ENCODE measurements at places on chromosomes 3 and 15.

GRCh38 chr3:13199006-13199776 lies 126.0 kb upstream of the IQSEC1 start:
- DNase-seq: no peak
- no peaks in the 10 kb centered on the region for H3K36me3 ChIP-seq
- no peak overlapping the region for H3K4me3 ChIP-seq
- H3K27me3 ChIP-seq: peaks cover under 1% of the 10 kb centered on the region
- H3K27ac ChIP-seq: no peak overlapping the region

DNA sequence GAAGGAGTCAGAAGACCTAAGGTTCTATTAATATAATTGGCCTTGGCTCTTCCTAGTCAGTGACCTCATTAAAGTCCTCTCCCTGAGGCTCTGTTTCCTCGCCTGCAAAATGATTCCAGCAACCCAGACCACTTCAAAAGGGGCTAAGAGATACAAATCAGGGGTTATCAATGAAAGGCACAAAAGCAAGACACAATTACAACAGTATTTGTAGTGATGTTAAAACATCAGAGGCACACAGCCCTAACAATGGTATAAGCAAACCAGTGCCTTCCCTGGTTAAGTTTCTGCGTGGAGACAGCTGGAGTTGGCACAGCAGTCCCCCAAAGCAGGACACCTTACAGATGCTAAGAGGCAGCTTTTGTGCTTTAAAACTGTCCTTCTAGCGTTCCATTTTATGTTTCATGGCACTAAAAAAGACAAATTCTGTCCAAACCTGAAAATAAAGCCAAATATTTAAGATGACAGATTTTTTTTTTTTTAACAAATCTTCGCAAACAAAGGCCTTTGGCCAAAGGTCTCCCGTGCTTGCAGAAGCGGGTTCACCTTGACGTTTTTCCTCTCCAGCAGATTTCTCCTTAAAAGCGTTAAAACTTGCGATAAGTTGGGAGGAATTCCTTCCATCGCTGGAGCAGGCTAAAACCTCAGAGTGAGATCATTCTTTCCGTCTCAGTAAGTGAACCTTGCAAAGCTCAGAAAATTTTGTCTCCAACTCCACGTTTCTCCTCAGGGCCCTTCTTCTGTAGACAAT lies 999 bp downstream of the ZNF280D start:
- H3K27ac ChIP-seq: peak overlapping the region; percentile 93
- H3K27me3 ChIP-seq: peaks cover 3% of the 10 kb centered on the region
- H3K4me3 ChIP-seq: peak overlapping the region; percentile 82
- no peaks in the 10 kb centered on the region for H3K36me3 ChIP-seq

DNA sequence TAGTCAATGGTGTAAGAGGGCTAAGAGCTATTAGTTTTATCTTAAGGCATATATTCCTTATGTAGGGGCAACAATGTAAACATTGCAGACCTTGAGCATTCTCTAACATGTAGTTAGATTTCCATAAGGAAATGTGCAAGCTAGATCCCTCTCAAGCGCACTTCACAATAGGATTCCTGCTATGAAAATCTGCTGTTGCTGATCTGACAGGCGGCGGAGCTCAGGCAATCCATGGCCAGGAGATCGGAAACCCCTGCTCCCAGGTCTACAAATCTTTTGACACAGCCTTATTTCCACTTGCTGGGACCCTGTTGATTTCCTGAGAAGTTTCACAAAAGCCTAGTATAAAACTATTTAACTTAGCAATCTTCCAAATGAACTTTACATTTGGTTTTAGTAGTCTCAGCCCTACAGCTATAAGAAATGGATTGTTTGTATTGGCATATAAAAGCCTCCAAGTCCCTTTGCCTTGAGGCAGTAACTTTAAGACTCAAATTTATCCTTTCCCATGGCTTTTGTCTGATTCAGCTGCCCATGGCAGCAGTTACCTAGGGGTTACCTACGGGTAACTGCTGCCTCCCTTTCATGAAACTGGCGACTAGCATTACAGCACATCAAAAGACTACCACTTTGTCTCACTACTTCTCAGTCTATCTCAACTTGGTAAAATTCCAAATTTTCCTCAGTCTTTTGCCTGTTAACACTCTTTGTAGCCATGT lies 22.7 kb downstream of the TRA2B start:
- no peak for DNase-seq
- peaks cover 34% of the 10 kb centered on the region for H3K36me3 ChIP-seq
- no peak overlapping the region for H3K4me3 ChIP-seq
- no peaks in the 10 kb centered on the region for H3K4me1 ChIP-seq
- no peaks in the 10 kb centered on the region for H3K27me3 ChIP-seq

DNA sequence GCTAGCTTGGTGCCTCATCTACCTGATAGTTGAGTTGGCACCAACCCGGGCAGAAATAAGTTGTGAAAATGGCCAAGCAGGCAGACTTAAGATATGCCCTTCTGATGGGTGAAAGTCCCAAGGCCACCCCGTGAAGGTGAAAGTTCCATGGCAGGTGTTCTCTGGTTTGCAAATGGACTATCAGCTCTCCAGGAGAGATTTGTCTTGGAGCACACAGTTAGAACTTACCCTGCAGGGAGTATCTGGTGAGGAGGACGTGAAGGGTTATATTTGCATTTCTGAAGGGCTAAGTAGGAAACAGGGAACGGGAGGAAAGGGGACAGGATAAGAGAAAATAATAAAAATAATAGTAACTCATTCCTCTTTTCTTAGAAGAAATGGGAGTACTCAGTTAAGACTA lies 220.5 kb downstream of the TP63 start:
- DNase-seq: no peak
- H3K27ac ChIP-seq: no peak overlapping the region
- no peaks in the 10 kb centered on the region for H3K4me1 ChIP-seq
- no peak overlapping the region for H3K4me3 ChIP-seq
- H3K27me3 ChIP-seq: no peaks in the 10 kb centered on the region
- no peaks in the 10 kb centered on the region for H3K36me3 ChIP-seq

DNA sequence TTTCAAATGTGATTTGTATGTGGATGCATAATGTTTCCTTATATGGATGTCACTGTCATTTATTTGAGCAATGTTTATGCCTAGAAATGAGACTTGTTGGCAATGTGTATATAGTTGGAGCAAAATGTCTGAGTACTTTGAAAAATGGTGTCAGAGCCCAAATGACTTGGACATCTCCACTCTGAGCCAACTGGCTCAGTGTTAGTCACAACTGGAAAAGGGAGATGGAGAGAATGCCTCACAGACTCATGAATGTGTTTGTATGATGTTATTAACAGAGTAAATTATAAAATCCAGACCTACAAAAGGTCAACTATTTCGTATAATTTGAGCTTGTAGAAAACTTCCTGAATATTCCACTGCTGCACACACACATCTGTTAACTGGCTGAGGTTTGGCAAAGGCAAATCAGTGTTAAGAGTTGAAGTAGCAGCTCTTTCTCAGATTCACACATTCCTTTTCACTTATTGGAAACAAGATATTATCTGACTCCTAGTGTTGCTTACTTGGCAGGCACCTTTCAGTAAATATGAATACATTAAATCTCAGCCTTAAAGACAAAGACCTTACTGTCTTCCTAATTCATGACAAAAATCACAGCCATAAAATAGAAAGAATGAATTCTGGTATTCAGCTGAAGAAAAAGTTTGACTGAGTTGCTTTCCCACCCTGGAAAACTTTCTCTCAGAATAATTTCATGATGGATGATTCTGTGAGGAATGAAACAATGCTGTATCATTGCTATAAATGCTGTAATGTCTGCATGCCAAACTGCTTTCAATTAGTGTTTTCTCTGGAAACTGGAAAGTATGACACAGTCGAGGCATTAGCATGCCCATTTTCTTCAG lies 27.0 kb downstream of the ADIPOQ start:
- H3K36me3 ChIP-seq: no peaks in the 10 kb centered on the region
- H3K4me1 ChIP-seq: no peaks in the 10 kb centered on the region
- H3K27ac ChIP-seq: no peak overlapping the region
- peaks cover 1% of the 10 kb centered on the region for H3K27me3 ChIP-seq
- no peak for DNase-seq

- no peak overlapping the region for H3K4me3 ChIP-seq
- H3K36me3 ChIP-seq: no peaks in the 10 kb centered on the region
- no peak for DNase-seq
- H3K4me1 ChIP-seq: peaks cover 4% of the 10 kb centered on the region
- H3K27ac ChIP-seq: no peak overlapping the region
Observed at GRCh38 chr3:58628823-58629562, 37.6 kb downstream of the FAM3D start.

DNA sequence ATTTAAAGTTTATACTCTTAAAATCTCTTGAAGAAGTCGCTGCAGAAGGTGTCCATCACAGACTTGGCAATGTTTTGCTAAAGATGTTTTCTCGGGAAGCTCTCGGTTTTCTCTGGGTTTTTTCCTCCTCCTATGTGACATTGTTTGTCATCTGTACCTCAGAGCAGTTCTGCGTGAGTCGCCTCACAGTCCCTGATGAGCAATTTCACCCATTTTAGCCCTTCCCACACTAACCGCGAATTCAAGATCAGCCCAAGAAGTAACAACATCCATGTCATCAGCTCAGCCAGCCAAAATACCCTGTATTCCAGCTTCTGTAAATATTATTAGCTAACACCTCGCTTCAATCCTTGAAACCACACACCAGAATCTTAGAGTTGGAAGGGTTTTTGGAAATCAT lies 224.3 kb upstream of the SETMAR start:
- H3K27me3 ChIP-seq: no peaks in the 10 kb centered on the region
- no peak overlapping the region for H3K4me3 ChIP-seq
- no peak overlapping the region for H3K27ac ChIP-seq

GRCh38 chr3:189508784-189509501 lies 122.2 kb upstream of the TP63 start:
- DNase-seq: no peak
- H3K27ac ChIP-seq: no peak overlapping the region
- H3K36me3 ChIP-seq: no peaks in the 10 kb centered on the region
- no peaks in the 10 kb centered on the region for H3K27me3 ChIP-seq
- H3K4me3 ChIP-seq: no peak overlapping the region

- no peak overlapping the region for H3K27ac ChIP-seq
- no peak overlapping the region for H3K4me3 ChIP-seq
- no peaks in the 10 kb centered on the region for H3K4me1 ChIP-seq
- DNase-seq: no peak
Observed at GRCh38 chr3:21185816-21186314, 565.1 kb downstream of the ZNF385D start.

GRCh38 chr3:49158792-49159191 lies 7.3 kb downstream of the CCDC71 start:
- H3K4me1 ChIP-seq: no peaks in the 10 kb centered on the region
- no peaks in the 10 kb centered on the region for H3K27me3 ChIP-seq
- H3K4me3 ChIP-seq: no peak overlapping the region
- no peak for DNase-seq
- H3K27ac ChIP-seq: no peak overlapping the region
- H3K36me3 ChIP-seq: peaks cover 7% of the 10 kb centered on the region

DNA sequence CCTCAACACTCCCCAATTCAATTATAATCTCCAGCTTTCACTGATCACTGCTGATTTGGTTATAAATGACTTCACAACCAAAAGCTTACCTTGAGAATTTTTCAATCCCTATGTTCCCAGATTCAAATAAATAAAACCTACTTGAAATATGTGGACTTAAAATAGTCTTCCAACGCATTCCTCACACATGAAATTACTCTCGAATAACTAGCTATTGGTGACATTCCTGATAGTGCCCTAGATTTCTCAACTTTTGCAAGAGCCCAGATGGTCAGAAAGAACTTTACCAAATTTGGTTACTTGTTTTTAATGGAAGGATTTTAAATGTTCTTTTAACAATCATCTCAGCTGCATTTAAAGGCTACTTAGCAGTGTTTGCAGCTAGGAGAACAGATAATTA lies 605.5 kb downstream of the FHIT start:
- H3K4me1 ChIP-seq: no peaks in the 10 kb centered on the region
- H3K27me3 ChIP-seq: no peaks in the 10 kb centered on the region
- no peak overlapping the region for H3K27ac ChIP-seq
- DNase-seq: no peak
- no peak overlapping the region for H3K4me3 ChIP-seq

DNA sequence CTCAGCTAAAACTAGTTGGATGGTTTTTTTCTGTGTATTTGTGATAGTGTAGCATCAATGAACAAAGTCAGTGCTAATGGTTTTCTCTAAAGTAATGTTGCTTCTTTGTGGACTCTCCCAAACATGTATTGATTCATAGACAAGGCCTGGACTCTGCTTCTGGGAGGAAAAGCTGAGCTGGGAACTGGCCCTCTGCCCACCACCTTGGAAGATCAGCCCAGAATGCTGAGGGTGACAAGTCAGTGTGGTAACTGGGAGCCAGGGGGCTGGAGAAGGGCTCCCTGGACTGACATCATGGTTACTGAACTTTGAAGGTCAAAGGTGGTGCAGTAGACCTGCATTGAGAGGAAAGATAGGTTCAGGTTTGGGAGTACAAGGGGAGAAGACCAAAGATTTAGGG lies 3.0 kb downstream of the ARHGAP31 start:
- H3K4me1 ChIP-seq: peaks cover 13% of the 10 kb centered on the region
- no peak overlapping the region for H3K27ac ChIP-seq
- H3K36me3 ChIP-seq: no peaks in the 10 kb centered on the region
- no peak for DNase-seq
- H3K27me3 ChIP-seq: peaks cover 29% of the 10 kb centered on the region

- no peak overlapping the region for H3K27ac ChIP-seq
- no peak for DNase-seq
- H3K4me1 ChIP-seq: no peaks in the 10 kb centered on the region
- H3K27me3 ChIP-seq: no peaks in the 10 kb centered on the region
- H3K4me3 ChIP-seq: no peak overlapping the region
- no peaks in the 10 kb centered on the region for H3K36me3 ChIP-seq
Observed at GRCh38 chr3:112123548-112123947, 9.5 kb downstream of the GCSAM start.

- no peaks in the 10 kb centered on the region for H3K36me3 ChIP-seq
- no peak overlapping the region for H3K4me3 ChIP-seq
- H3K27ac ChIP-seq: no peak overlapping the region
- DNase-seq: no peak
Observed at GRCh38 chr3:9179826-9180763, 69.4 kb downstream of the SRGAP3 start.

GRCh38 chr3:196991581-196992460 lies 23.2 kb upstream of the PIGZ start:
- no peak for DNase-seq
- no peaks in the 10 kb centered on the region for H3K27me3 ChIP-seq
- no peak overlapping the region for H3K4me3 ChIP-seq
- H3K27ac ChIP-seq: no peak overlapping the region
- no peaks in the 10 kb centered on the region for H3K36me3 ChIP-seq
- H3K4me1 ChIP-seq: peaks cover 3% of the 10 kb centered on the region

GRCh38 chr3:23004971-23005370 lies 198.2 kb upstream of the UBE2E2 start:
- no peaks in the 10 kb centered on the region for H3K27me3 ChIP-seq
- DNase-seq: no peak
- no peaks in the 10 kb centered on the region for H3K4me1 ChIP-seq
- no peaks in the 10 kb centered on the region for H3K36me3 ChIP-seq
- H3K4me3 ChIP-seq: no peak overlapping the region

DNA sequence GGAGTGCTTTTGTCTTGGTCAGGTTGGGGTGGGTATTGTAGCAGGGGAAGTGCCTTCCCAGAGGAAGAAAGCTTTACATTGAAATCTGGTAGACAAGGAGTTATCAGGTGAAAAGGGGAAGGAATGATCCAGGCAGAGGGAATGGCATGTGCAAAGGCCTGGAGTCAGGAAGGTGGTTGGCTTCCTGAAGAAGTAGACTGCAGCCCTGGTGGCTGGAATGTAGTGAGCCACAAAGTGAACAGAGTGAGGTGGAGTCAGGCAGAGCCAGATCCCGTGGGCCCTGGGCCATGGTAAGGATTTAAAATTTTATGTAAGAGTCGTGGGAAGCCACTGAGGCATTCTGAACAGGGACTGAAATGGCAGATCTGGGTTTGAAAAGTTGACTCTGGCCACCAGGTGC lies 58.3 kb downstream of the RAB11A start:
- H3K27me3 ChIP-seq: no peaks in the 10 kb centered on the region
- H3K27ac ChIP-seq: no peak overlapping the region
- H3K4me3 ChIP-seq: no peak overlapping the region
- no peaks in the 10 kb centered on the region for H3K36me3 ChIP-seq
- no peak for DNase-seq

All from H1 (cell line).